Liver (tissue), 10 donors: ENCODE measurements at places on chromosomes 5 and 9.

DNA sequence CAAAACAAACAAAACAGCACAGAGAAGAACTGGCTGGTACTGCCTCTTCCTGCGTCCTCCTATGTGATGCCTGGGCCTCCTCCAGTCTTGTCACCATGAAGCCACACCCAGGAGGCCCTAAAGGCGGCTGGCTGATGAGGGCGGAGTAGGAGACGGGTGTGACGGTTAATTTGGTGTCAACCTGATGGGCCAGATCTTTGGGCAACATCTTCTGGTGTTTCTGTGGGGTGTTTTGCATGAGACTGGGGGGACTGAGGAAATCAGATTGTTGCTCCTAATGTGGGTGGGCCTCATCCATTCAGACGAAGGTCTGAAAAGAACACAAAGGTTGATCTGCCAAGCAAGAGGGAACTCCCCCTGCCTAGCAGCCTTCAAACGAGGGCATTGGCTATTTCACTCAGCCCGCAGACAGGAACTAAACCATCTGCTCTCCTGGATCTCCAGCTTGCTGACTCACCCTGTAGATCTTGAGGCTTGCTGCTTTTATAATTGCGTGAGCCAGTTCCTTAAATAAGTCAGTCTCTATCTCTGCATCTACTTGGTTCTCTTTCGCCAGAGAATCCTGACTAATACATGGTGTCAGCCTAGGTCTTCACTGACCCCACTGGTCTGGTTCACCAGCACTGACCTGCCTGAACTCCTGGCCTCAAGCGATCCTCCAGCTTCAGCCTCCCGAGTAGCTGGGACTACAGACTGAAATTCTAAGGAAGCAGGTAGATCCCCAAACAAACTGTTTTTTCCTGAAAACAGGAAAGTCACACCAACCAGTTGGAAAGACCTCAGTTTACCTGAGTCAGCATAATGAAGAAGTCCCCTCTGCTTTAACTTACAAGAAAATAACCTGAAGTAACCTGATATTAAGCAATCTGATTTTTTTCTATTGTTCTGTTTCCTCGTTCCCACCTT is 12.8 kb upstream of the ZFP62 start:
- DNase-seq, result peak; percentile 69

- DNase-seq, result no peak
Measured at GRCh38 chr9:93013856-93014582, 44.5 kb upstream of the SUSD3 start.

DNA sequence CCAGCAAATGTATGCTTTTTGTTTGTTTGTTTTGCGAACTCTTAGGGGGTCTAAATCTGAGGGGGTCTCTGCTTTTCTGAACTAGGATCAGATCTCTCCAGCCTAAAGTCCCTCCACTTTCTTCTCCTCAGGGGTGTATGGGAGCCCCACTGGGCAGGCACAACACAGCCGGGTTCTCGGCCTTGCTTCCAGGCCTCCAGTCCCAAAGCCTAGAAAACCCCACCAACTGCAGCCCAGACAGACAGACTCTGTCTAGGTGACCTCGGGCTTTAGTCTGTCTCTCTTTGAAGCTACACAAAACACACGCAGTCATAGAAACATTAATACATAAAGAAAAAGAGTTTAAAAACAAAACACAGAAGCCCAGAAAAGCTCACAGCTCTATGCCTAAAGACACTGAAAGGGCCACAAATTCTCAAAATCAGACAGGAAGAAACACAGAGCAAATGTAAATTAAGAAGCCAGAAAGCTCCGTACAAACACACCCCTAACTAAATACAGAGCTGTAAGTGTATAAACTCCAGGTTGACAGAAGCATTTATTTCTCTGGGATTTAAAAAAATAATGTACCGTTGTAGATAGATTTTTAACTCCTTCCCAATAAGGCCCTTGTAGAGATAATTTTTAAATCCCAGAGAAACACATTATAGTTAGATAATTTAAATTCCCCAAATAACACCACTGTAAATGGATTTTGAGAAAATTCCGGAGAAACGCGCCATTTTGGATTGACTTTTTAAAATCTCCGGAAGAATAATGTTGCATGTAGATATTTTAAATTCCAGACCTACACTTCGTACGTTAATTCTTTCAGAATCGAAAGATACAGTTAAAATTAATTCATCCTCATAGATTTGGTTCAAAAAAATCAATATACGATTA is 2.0 kb downstream of the PITX1 start:
- DNase-seq, result no peak

DNA sequence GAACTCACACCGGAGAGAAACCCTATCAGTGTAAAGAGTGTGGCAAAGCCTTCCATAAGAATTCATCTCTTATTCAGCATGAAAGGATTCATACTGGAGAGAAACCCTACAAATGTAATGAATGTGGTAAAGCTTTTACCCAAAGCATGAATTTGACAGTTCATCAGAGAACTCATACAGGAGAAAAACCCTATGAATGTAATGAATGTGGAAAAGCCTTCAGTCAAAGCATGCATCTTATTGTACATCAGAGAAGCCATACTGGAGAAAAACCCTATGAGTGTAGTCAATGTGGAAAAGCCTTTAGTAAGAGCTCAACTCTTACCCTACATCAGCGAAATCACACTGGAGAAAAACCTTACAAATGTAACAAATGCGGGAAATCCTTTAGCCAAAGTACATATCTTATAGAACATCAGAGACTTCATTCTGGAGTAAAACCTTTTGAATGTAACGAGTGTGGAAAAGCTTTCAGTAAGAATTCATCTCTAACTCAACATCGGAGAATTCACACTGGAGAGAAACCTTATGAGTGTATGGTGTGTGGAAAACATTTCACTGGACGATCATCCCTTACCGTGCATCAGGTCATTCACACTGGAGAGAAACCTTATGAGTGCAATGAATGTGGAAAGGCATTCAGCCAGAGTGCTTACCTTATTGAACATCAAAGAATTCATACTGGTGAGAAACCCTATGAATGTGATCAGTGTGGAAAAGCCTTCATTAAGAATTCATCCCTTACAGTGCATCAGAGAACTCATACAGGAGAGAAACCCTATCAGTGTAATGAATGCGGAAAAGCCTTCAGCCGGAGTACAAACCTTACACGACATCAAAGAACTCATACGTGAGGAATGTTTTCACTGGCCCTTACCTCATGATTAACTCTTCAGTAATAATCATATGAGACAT is 8.9 kb upstream of the ZNF454 start:
- no peak for DNase-seq

GRCh38 chr9:106634183-106634582 is 228.8 kb upstream of the ZNF462 start:
- DNase-seq, result no peak

DNA sequence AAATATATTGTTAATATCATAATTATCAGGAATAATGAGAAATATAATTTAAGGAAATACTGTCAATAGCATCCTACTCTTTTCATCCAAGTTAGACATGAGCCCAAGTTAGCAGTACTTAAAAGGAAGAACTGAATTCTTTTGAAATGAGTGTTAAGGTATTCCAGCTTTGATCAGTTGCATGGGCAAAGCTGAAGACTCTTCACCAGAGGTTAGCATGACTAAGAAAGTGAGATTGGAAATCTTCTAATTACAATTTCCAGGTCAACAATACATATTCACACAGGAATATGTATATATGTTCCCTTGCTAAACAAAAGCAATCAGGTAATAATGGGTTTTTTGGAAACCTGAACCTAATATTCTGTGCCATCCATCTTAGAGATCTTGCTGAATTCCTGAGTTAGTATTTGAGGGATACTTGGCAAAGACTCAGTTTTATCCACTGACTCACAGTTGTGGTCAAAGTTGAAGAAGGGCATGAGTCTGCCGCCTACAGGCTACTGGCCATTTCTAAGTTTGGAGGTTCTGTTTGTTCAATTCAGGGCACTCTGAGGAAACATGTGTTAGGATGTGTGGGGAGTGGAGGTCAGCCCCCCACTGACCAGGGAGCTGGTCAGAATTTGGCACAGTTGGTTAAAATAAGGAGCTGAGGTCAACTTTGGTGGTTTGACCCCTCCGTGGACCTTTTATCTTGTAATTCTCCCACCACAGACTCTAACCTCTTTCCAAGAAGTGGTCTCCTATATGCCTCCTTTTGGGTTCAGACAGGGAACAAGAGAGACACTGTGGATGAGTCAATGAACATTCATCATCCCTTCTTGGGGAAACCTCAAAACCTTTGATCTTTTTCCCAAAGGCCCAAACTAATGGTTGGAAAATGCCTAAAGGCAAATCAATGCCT is 118.3 kb downstream of the PIK3R1 start:
- DNase-seq, result no peak

GRCh38 chr5:172004824-172005237 is 1.6 kb downstream of the FBXW11 start:
- no peak for DNase-seq

- no peak for DNase-seq
Measured at GRCh38 chr5:122375801-122376200, 63.8 kb downstream of the SNCAIP start.

- no peak for DNase-seq
Measured at GRCh38 chr9:78115073-78115472, 83.5 kb upstream of the GNAQ start.

DNA sequence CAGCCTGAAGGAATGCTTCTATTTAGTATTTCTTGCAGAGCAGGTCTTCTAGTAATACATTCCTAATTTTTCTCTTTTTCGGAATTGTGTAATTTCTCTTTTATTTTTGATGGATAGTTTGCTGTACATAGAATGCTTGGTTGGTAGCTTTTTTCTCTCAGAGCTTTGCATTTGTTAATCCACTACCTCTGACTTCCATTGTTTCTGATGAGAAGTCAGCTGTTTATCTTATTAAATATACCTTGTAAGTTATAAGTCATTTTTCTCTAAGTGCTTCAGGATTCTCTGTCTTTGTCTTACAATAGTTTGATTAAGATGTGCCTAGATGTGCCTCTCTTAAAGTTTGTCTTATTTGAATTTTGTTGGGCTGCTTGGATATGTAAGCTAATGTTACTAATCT is 101.9 kb downstream of the HTR1A start:
- DNase-seq, result no peak

DNA sequence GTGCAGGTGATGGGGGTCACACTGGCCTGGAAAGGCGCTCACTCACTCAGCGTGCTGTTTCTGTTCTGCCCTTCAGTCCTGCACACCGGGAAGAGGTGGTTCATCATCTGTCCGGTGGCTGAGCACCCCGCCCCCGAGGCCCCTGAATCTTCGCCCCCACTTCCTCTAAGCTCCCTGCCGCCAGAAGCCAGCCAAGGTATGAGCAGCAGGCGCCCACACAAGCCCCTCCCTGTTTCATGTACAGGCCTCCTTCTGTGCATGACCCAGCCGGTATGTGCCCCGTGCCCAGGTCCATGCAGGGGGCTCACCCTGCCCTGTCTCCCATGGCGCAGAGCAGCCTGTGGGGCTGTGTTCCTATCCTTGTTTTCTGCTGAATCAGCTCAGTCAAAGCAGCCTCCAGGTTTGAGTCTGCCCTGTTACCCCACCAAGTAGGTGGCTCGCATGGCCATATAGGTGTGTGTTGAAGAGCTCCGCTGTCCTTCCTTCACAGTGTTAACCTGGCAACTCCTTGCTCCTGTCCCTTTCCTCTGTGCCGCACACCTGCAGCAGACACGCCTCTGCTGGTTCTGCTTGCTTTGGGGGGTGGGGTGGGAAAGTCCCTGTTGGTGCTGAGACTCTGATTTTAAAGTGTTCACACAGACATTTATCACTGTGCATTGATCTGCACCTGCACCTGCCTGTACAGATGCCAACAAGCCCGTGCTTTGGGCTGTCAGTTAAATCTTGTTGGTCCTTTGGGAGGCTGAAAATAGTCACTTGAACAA is 84.8 kb downstream of the WNK2 start:
- peak; percentile 31 for DNase-seq

DNA sequence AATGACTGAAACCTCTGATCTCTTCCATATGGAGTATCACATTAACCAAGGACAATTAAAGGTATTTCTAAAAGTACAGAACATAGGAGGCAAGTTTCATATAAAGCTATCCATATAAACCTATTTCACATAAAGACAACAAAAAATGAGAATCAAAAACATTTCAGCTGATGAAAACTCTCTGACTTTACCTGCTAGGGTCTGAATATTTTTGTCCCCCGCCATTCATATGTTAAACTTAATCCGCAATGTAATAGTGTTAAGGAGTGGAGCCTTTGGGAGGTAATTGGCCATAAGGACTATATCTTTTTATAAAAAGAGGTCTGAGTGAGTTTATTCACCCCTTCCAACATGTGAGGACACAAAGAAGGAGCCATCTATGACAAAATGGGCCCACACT is 788.5 kb downstream of the DTWD2 start:
- DNase-seq, result no peak

DNA sequence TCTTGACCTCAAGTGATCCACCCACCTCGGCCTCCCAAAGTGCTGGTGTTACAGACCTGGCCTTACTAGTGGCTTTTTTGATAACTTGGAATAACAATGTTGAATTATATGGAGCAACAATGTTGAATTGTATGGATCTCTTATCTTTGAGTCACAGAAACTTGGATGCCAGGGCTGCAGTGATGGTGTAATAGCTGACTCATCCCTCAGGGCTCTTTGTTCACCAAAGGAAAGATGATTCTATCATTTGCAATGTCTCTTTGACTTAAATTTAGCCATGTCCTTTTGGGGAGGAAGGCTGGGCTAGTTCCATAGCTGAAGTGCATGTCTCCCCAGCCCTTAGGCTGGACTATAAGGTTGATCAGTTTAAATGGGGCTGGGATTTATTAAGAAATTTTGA is 172.3 kb downstream of the PDZD2 start:
- DNase-seq, result no peak

DNA sequence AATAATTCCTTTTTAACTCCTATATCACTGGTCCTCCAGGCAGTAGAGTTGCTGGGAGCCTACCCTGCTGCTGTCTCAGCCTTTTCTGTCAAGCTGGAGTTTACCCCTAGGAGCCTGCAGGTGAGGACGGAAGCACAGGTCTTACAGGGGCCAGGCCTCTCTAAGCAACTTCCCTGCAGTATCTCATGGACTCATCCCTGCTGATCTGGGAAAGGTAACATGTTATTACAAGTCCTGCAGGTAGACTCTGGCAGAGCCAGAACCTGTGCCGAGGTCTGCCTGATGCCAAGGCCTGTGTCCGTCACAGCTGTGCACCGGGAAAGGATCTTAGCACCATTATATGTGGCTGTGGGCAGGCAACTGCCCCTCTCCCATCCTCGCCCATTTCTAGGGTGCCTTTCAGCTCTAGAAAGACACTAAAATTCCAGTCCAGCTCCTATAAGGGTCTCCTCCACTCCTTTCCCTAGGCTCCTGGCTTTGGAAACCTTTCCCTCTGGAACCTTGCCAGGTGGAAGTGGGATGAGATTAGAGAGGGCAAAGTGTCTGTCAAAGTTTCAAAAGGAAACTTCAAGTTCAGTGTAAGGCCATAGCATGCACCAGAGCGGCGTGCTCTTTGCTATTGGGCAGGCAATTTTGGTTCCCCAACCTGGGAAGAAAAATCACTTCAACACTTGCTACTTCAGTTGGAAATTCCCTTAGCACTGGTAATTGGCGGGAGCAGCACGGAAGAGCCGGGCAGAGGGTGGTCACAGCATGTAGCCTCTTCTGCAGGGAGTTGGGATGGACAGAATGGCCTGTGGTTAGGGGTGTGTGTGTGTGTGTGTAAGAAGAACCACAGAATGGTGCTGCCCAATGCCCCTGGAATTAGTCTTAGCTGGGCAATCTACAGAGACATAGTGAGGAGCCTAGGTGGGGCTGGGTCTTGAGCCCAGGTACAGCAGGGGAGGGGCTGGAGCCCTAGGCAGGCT is 17.5 kb downstream of the TMEM171 start:
- no peak for DNase-seq

GRCh38 chr9:89470224-89470839 is 27.6 kb downstream of the SEMA4D start:
- no peak for DNase-seq

- DNase-seq, result no peak
Measured at GRCh38 chr5:37860206-37860605, 20.4 kb upstream of the GDNF start.
